ENCODE measurements at places on chromosomes 1 and 21. TPM values are rescaled to one million over a fixed set of nuclear protein-coding genes. Genes with fewer than 3 reads are reported as not detected.

DNA sequence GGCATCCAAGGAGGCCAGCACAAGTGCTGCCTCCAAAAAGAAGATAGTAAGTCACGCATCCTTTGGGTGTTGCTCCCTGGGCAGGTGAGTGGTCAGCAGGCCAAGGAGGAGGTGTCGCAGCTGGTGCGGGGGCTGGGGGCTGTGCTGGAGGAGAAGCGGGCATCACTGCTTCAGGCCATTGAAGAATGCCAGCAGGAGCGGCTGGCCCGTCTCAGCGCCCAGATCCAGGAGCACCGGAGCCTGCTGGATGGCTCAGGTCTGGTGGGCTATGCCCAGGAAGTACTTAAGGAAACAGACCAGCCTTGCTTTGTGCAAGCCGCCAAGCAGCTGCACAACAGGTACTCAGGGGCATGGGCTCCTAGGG lies 4.3 kb downstream of the TRIM46 start:
- H3K27ac ChIP-seq = no peak overlapping the region
- no peaks in the 10 kb centered on the region for H3K27me3 ChIP-seq
- no peak overlapping the region for H3K4me3 ChIP-seq
- no peaks in the 10 kb centered on the region for H3K36me3 ChIP-seq
- DNase-seq = no peak

The CASZ1 gene
- total RNA-seq = 27.9 TPM

GRCh38 chr21:14684071-14684470 lies 138.0 kb upstream of the SAMSN1 start:
- no peaks in the 10 kb centered on the region for H3K27me3 ChIP-seq
- H3K36me3 ChIP-seq = no peaks in the 10 kb centered on the region
- H3K27ac ChIP-seq = no peak overlapping the region
- no peak for DNase-seq
- H3K4me3 ChIP-seq = no peak overlapping the region
- H3K4me1 ChIP-seq = no peaks in the 10 kb centered on the region

The TTF2 gene
- total RNA-seq = 32.1 TPM

- H3K27me3 ChIP-seq = no peaks in the 10 kb centered on the region
- DNase-seq = no peak
- no peaks in the 10 kb centered on the region for H3K36me3 ChIP-seq
- H3K4me3 ChIP-seq = no peak overlapping the region
- peaks cover 5% of the 10 kb centered on the region for H3K4me1 ChIP-seq
Observed at GRCh38 chr1:72568113-72568512, 285.8 kb upstream of the NEGR1 start.

DNA sequence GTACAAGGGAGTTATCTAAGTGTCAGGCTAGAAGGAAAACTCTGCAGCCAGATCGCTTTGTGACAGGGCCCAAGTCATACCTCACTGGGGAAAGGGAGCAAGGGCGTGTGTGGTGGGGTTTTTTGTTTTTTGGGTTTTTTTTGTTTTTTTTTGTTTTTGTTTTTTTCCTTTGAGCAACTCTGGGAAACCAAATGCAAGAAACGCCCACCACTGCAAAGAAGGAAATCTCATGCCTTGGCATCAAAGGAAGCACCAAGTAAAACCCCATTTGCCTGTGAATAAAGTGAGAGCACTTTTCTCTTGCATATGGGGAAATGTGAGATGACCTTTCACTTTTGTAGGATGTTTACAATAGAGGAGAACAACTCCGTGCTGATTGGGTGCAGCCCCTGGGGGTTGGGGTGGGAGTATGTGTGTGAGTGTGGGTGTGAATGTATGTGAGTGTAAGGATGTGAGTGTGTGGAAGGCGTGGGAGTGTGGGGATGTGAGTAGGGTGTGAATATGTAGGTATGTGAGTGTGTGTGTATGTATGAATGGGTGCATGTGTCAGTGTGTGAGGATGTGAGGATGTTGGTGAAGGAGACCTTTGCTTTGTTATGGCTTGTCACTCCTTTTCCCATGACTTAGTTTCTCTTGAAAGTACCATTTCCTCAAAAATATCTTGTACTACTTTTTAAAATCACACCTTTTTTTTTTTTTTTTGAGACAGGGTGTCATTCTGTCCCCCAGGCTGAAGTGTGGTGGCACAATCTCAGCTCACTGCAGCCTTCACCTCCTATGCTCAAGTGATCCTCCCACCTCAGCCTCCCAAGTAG lies 34.6 kb downstream of the IL12RB2 start:
- no peak overlapping the region for H3K27ac ChIP-seq
- DNase-seq = no peak
- no peaks in the 10 kb centered on the region for H3K36me3 ChIP-seq
- H3K27me3 ChIP-seq = no peaks in the 10 kb centered on the region

GRCh38 chr21:46459356-46460112 lies 843 bp downstream of the DIP2A start:
- peak overlapping the region; percentile 91 for H3K4me3 ChIP-seq
- H3K27me3 ChIP-seq = no peaks in the 10 kb centered on the region
- DNase-seq = no peak
- H3K4me1 ChIP-seq = peaks cover 50% of the 10 kb centered on the region

- no peaks in the 10 kb centered on the region for H3K27me3 ChIP-seq
- no peak overlapping the region for H3K4me3 ChIP-seq
- no peaks in the 10 kb centered on the region for H3K36me3 ChIP-seq
- no peak for DNase-seq
Observed at GRCh38 chr21:31186916-31187315, 148.6 kb upstream of the KRTAP19-8 start.

DNA sequence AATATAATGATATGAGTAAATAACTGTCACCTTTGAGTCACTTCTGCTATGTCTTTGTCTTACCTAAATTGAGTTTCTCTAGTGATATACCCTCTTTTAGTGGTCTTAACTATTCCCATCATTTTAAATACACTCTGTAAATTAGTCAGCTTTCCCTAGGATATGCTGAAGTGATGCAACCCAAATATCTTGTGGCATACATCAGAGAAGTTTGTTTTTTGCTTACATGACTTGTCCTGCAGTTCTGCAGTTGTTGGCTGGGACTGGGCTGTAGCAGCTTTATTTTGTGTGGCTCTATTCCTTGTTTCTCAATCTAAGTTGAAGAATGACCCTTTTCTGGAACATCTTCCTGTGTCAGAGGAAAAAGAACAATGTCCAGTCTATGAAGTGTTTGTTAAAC lies 76.4 kb downstream of the TTC3 start:
- no peaks in the 10 kb centered on the region for H3K27me3 ChIP-seq
- peaks cover 27% of the 10 kb centered on the region for H3K4me1 ChIP-seq
- no peak overlapping the region for H3K4me3 ChIP-seq
- H3K36me3 ChIP-seq = peaks cover 5% of the 10 kb centered on the region
- no peak overlapping the region for H3K27ac ChIP-seq

DNA sequence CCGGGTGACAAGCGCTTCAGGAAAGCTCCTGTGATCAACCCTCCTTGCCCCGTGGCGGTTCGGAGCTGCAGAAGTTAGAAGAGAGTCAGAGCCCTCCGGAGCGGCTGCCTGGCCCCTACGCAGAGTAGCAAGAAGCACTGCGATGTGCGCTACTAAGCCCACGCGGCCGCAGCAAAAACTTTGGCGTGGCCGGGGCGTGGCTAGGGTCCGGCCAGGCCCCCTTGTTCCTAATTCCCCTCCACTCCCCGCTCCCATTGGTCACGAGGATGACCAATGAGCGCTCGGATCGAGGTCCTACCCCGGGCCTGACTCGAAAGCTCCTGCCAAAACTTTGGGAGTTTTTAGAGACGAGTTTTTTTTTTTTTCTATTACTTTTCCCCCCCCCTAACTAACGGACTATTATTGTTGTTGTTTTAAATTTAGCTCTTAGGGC lies at the start of gene HLX:
HLX (plus strand) TSS at position 368 of the 433 bp plus-strand sequence. CDS start 415 bp downstream, outside the sequence.
- no peaks in the 10 kb centered on the region for H3K36me3 ChIP-seq
- peaks cover 23% of the 10 kb centered on the region for H3K4me1 ChIP-seq
- peak within 1 kb of the TSS; percentile 81 for H3K27ac ChIP-seq
- DNase-seq = peak; percentile 77
- peak within 1 kb of the TSS; percentile 89 for H3K4me3 ChIP-seq

DNA sequence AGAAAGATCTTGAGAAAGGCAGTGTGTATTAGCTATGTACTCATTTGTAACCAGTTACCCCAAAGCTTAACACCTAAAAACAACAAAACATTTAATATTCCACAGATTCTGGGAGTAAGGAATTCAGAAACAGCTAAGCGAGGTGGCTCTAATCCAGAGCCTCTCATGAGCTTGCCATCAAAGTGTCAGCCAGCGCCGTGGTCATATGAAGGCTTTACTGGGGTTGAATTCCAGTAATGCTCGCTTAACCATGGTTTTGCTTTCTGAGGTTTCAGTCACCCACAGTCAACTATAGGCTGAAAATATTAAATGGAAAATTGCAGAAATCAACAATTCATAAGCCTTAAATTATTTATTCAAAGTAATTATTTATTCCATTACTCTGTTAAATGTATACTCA lies 101.8 kb downstream of the CLIC6 start:
- no peaks in the 10 kb centered on the region for H3K36me3 ChIP-seq
- H3K27me3 ChIP-seq = no peaks in the 10 kb centered on the region

- H3K4me3 ChIP-seq = no peak overlapping the region
- DNase-seq = no peak
- no peaks in the 10 kb centered on the region for H3K36me3 ChIP-seq
- peak overlapping the region; percentile 39 for H3K27ac ChIP-seq
- H3K4me1 ChIP-seq = peaks cover 35% of the 10 kb centered on the region
Observed at GRCh38 chr1:56146449-56146848, 432.9 kb downstream of the PLPP3 start.

GRCh38 chr1:21064057-21064456 lies 112.6 kb downstream of the EIF4G3 start:
- H3K27me3 ChIP-seq = no peaks in the 10 kb centered on the region
- H3K4me3 ChIP-seq = no peak overlapping the region
- H3K4me1 ChIP-seq = peaks cover under 1% of the 10 kb centered on the region
- H3K36me3 ChIP-seq = no peaks in the 10 kb centered on the region

All from thoracic aorta (tissue), 2 donors.